Urinary bladder (tissue), 4 donors: ENCODE measurements at places on chromosomes 7 and 10. TPM values are rescaled to one million over a fixed set of nuclear protein-coding genes. Genes with fewer than 3 reads are reported as not detected.

TMEM213 gene
- not detected for polyA plus RNA-seq

FAM25C gene
- polyA plus RNA-seq: not detected

ZNF282 gene
- polyA plus RNA-seq: 20.1 TPM

GRCh38 chr7:102845346-102845745, 67.5 kb upstream of the LRRC17 start:
- DNase-seq: no peak

DNA sequence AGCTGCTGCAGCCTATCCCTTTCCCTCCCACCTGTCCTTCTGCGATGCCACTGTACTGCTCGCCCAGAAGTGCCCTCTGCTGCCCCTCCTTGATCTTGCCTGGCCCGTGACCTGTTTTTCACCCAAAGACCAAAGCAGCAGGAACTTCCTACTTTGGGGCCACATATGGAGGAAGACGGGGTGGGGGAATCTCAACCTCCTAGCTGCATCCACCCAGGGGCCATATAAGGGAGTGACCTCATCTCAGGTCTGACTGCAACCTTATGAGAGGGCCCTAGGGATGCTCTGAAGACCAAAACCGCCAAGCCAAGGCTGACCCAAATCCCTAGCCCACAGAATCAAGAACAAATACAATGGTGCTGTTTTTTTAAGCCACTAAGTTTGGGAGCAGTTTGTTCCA, 15.7 kb downstream of the PRKCQ start:
- no peak for DNase-seq

DNA sequence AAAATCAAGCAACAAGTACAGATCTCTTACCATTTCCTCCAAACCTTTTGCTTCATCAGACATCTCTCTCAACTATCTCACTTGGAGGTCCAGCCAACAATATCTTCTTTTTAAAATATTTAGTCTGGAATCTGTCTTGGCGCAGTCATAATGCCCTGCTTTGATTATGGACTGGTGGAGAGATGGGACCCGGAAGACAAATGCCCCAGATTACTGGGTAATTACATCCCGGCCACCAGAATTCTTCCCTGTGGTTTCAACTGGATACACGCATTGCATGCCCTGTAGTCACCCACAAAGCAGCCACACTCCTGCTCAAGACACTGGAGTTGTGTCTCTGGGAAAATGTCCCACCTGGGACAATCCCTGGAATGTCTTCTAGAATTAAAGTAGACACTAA, 65.5 kb downstream of the BPGM start:
- no peak for DNase-seq

GRCh38 chr10:56449770-56450169, 88.7 kb upstream of the ZWINT start:
- no peak for DNase-seq

- no peak for DNase-seq
These were observed 658.4 kb upstream of the MBL2 start for GRCh38 chr10:53430974-53431373.

- no peak for DNase-seq
These were observed 214.9 kb downstream of the KCNMA1 start for GRCh38 chr10:77422491-77423338.

- no peak for DNase-seq
These were observed 122.6 kb downstream of the KCND2 start for GRCh38 chr7:120395526-120396019.

GRCh38 chr10:63430091-63430998, 35.4 kb downstream of the JMJD1C start:
- DNase-seq: no peak
